ENCODE measurements at places on chromosomes 7 and 10.

DNA sequence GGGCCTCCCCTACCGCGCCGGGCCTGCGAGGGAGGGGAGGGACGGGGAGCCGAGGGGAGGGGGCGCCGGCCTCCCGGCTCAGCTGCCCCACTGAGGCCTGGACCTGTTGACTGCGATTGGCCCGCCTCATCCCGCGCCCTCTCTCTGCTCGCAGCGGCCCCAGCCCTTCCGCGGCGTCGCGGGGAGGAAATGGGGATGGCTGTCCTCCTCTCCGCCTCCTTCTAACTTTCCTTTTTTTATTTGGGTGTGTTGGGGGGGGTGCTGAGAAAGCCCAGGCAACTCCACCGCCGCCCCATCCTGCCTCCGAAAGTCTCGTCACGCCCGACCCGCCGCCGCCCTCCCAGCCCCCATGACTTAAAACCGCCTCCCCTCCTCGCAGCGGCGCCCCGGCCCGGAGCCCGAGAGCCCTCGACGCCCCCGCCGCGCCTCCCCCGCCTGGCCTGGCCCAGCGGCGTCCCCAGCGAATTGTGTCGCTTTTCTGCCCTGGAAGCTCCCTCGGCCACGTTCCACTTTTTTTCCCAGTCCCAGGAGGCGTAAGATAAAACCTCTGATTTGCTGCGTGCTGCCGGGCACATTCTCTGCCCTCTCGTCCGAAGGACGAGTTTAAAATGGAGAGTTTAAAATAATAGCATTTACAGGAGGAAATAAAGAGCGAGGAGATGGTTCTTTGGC lies 842 bp upstream of the SKIDA1 start:
- peak; percentile 81 for DNase-seq

- peak; percentile 28 for DNase-seq
Observed at GRCh38 chr7:69399401-69399800, 198.9 kb upstream of the AUTS2 start.

- DNase-seq = no peak
Observed at GRCh38 chr7:149004405-149005370, 23.6 kb downstream of the PDIA4 start.

DNA sequence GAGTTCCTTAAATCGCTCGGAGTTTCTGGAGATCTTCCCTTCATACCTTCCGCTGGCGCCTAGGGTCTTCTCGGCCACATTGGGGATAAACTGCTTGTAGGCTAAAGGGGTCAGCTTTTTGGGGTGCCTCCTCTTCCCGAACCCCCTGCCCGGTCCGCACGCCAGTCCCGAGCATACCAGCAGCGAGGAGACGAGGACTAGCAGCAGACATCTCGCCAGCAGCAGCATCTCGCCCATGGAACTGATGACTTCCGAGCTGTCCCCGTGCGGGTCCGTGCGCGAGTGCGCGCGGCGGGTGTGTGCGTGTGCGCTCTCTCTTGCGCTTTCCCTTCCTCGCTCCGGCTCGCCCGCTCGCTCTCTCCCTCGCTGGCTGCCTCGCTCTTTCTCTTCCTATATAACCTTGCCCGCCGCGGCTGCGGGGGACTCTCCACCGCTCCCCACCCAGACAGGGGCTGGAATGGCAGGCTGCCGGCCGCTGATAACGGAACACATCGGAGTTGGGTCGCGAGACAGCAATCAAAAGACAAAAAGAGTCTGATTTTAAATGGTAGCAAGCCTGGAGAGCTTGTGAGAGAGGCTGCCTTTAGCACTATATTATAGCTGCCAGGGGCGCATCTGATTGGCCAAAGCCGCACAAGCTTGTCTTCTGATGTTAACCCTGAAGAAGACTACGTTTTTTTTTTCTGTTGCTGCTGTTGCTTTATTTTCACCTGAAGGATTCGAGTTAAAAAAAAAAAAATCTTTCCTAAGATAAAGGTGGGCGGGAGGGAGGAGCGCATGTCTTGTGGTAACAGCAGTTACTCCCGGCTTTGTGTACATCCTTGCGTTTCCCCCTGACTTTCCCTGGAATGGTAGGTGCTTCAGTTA lies at the start of gene SHH:
TSS of gene SHH (minus strand) at position 569 of the 867 bp plus-strand sequence. CDS start at position 228, 341 bp downstream.
- peak; percentile 46 for DNase-seq

- no peak for DNase-seq
Observed at GRCh38 chr10:76397181-76398042, 966.0 kb downstream of the LRMDA start.

- peak; percentile 64 for DNase-seq
Observed at GRCh38 chr10:8331896-8332729, 277.6 kb downstream of the GATA3 start.

GRCh38 chr10:70579234-70580002 lies 23.1 kb downstream of the PRF1 start:
- DNase-seq = no peak

DNA sequence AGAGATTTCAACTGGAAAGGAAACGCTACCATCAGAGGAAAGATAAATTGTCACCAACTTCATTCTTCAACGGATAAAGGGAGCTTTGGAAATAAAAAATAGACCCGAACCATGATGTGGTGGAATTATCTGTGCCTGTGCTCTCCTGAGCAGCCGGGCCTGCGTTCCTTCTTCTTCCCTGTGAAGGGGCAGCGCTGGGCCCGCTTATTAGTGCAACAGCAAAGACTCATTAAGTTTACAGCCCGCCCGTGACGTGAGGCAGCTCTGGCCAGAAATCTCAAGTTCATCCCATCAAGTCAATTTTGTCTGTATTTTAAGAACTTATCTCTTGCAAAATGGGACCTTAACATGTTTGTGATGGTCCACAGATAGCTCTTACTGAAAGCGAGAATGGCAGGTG lies 193.7 kb downstream of the ADARB2 start:
- no peak for DNase-seq

DNA sequence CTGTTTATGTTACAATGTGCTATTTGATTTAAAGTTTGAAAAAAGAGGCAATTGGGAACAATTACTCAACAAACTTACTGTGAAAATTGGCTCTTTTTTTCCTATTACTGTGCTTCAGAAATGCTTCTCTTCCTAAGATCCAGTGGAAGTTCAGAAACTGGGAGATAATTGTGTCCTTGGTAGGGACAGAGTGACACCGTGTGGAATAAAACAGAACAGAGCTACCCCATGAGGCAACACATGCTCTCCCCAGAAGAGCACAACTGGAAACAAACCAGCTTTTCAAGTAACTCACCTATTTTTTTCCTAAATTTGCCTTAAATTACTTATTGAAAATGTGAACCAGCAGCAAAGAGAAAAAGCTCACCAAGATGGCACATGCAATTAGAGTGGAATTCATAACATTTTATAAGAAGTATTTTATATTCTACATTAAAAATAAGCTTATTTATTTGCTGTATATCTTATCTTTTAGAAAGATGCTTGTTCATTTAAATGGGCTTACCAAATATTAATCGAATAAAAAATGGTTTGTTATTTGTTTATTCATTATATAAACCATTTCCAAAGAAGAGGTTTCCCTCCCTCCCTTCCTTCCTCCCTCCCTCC lies 346.1 kb upstream of the ANKRD30A start:
- DNase-seq = peak; percentile 70

- DNase-seq = no peak
Observed at GRCh38 chr10:13792006-13792405, 205.2 kb downstream of the PRPF18 start.

DNA sequence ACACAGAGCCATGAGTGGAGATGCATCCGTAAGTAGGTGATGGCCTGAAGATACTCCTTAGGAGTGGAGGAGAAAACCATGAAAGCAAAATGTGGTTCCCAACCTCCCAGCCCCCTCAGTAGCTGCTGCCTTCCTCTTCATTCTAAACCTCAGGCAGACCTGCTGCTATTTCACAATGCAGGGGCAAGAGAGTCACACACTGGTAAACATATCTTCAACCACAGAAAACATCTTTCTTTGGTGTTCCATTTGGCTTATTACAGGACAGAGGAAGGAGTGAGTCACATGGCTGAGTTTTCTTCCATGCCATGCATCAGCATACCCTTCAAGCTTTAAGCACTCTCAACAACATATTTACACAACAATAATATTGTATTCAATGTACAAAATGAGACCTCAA lies 342.1 kb downstream of the BMPER start:
- no peak for DNase-seq

DNA sequence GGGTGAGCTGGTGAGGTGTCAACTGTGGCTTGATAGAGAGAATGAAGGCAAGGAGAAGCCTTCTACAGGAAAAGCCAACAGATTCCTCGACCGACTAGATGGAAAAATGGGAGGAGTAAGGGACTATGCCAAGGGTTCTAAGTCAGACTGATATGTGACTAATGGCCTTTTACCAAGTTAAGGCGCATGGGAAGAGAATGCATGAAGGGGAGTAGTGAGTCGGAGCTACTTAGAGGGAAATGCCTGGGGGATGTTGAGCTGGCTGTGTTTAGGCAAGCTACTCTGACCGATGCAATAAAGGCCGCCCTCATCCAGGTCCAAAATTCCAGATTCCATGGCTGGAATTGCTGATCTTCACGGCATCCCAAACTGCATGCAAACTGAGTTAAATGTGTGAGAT lies 48.2 kb downstream of the APBB1IP start:
- DNase-seq = no peak

- DNase-seq = no peak
Observed at GRCh38 chr10:121211446-121211845, 360.3 kb downstream of the WDR11 start.

- DNase-seq = peak; percentile 89
Observed at GRCh38 chr10:124565565-124566221, 104.1 kb downstream of the LHPP start.

DNA sequence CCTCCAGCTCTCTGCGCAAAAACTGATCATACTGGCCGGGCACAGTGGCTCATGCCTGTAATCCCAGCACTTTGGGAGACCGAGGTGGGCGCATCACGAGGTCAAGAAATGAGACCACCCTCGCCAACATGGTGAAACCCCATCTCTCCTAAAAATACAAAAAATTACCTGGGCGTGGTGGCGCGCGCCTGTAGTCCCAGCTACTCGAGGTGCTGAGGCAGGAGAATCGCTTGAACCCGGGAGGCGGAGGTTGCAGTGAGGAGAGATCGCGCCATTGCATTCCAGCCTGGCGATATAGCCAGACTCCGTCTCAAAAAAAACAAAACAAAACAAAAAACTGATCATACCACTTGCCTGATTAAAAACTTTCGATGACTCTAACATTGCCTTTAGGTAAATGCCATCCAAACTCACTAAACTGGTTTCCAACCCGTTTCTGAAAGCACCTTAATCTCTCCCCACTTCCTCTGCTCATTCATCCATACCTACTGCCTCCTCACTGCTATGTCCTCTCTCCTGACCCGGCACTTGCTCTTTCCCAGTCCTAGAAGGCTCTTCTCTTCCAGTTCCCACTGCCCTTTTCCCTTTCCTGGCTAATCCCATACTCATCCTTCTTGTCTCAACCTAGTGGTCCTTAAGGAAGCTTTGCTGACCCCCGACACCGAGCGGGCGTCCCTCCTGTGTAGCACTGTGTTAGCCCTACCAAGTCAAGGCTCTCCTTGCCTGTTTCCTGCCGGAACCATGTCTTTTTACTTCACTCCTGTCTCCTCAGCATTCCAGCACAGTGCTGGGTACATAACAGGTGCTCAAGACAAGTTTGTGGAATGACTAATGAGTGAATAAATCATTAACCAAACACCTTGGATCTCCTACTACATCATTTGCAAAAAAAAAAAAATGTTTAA lies 686 bp upstream of the MIOS start:
- DNase-seq = peak; percentile 35

GRCh38 chr7:101205901-101206664 lies 5.2 kb upstream of the MOGAT3 start:
- no peak for DNase-seq

- DNase-seq = no peak
Observed at GRCh38 chr7:112882022-112882421, 91.8 kb upstream of the TMEM168 start.

GRCh38 chr10:133126431-133127290 lies 33.4 kb upstream of the KNDC1 start:
- DNase-seq = no peak

DNA sequence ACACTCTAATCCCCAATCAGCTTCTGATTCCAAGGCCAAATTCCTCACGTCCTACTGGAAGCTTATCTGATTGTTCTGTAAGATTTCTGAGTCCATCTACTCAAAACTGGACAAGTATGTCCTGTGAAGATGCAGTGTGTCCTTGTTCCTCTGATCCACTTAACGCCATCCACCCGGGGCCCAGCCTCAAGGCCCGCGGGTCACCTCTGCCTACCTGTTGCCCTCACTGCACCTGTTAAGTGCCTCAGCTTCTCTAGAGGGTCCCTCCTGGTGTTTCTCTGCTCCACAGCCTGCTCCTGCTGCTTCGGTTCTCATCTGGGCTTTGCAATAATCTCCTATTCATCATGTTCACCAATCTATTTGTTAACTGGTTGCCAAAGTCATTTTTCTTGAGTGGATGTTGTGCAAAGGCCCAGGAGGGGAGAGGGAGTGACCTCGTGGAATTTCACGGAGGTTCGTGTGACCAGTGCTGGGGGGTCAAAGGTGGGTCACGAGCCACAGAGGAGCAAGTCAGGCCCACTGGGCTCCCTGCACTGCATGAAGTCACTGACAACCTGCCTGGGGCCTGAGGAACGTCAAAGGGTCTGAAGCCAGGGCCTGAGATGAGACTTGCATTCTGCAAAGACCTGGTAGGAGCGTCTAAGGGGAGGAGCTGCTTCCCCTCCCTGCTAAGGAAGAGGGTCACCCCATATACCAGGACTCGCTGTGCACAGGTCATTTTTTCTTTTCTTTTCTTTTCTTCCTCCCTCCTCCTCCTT lies 338.1 kb downstream of the WDR37 start:
- no peak for DNase-seq

GRCh38 chr10:72483471-72483870 lies 128.8 kb upstream of the DNAJB12 start:
- DNase-seq = no peak

- no peak for DNase-seq
Observed at GRCh38 chr7:15848901-15849300, 162.4 kb upstream of the MEOX2 start.

GRCh38 chr7:44325811-44326241 lies 432 bp upstream of the CAMK2B start:
- DNase-seq = peak; percentile 61

DNA sequence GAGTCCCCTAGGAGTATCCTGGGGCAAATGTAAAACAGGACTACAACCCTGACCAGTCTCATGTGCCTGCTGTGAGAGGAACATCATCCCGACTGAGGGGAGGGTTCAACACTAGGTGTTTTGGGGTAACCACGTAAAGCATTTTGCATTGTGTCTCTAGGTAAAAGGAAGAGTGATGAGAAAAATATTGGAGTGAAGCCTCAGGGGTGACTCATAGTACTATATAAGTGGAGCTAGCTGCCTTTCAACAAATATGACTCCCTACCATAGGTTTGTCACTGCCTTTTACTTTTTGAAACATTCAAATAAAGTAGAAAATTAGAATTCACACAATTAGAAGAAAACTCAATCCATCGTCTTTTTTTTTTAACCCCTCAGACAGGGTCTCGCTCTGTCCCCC lies 2.6 kb upstream of the CAMK2G start:
- no peak for DNase-seq

Measured in GM23338 (cell line).